Fibroblast of gingiva (primary cell): ENCODE measurements at places on chromosomes 2 and 18.

GRCh38 chr18:47574966-47575365 lies 323.5 kb upstream of the SKOR2 start:
- DNase-seq, result no peak

DNA sequence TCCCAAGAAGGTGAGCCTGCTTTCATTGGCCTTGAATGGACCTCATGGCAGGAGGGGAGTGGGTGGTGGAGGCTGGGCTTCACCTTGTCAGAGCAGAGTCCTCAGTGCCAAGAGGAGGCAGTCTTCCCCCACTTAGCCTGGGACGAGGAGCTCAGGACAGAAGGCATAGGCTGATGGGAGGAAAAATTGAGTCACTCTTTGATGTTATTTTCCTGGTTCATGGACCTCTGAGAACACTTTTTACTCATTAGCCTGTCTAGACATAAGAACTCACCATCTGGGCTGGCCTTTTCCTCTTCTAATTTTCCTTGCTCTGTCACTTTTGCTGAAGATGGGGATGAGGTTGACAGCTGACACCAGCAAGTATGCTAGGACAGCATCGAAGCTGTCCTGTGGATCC lies 225.7 kb upstream of the TNP1 start:
- DNase-seq, result no peak

DNA sequence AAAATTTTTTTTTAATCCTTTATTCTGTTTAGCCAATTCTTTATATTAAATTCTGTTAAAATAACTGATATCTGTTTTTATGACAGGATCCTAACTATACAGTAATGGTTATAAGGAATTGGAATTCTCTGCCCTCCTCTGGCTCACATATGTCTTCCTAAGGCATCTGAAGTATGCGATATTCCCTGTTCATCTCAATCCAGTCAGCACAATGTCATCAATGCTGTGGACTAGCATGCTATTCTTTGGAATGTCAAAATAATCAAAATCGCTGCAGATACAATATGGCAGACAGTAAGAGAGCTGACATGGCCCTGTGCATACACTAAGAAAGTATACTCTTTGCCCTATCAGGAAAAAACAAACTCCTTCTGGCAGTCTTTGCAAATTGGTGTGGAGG lies 107.6 kb downstream of the AP1S3 start:
- no peak for DNase-seq

DNA sequence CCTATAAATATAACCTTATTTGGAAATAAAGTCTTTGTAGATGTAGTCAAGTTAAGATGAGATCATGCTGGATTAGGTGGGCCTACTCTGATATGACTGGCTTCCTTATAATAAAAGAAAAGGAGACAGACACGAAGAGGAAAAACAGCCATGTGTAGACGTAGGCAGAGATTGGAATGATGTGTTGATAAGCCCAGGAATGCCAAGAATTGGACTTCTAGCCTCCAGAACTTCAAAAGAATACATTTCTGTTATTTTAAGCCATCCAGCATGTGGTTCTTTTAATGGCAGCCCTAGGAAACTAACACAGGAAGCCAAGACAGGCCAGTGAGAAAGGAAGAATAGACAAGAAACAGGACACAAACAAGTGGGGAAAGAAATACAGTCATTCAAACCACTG lies 68.6 kb downstream of the NYAP2 start:
- no peak for DNase-seq
